ENCODE measurements at places on chromosomes 3 and 15.

DNA sequence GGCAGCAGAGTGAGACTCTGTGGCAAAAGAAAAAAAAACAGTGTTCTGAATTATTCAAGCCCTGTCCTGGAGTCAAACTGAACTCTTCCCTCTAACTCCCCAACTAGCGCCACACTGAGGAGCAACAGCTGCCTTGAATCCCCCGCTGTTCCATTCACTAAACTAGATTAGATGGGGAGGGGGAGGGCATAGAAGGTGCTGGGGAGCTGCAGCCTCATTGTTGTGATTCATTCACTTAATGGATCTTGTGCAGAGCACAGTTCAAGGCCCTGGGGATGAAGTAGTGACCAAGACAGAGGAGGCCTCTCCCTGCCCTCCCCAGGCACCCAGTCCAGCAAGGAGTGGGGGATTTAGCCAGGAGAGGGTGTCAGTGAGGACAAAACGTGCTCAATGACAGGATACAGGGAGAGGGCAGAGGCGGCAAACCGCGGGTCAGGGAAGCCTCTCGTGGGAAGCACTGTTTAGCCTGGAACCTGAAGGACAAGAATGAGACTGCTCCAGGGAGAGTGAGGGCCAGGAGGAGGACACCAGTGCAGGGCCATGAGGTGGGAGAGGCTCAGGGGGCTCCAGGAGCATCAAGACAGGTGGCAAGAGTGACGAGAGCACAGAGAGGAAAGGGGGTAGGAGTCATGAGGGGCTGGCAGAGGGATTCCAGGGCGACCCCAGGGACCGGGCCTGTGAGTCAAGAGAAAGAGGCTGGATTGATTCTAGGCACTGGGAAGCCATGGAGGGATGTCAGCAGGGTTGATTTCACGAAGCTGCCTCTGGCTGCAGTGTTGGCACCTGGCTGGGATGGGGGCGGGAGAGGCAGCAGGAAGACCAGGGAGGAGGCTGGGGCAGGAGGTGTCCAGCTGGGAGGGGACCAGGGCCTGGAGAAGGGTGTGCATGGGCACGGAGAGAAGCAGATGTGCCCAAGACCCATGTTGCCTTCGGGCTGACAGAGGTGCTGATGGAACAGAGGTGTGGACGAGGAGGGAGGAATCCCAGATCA lies 31.4 kb downstream of the ALS2CL start:
- DNase-seq, result no peak

DNA sequence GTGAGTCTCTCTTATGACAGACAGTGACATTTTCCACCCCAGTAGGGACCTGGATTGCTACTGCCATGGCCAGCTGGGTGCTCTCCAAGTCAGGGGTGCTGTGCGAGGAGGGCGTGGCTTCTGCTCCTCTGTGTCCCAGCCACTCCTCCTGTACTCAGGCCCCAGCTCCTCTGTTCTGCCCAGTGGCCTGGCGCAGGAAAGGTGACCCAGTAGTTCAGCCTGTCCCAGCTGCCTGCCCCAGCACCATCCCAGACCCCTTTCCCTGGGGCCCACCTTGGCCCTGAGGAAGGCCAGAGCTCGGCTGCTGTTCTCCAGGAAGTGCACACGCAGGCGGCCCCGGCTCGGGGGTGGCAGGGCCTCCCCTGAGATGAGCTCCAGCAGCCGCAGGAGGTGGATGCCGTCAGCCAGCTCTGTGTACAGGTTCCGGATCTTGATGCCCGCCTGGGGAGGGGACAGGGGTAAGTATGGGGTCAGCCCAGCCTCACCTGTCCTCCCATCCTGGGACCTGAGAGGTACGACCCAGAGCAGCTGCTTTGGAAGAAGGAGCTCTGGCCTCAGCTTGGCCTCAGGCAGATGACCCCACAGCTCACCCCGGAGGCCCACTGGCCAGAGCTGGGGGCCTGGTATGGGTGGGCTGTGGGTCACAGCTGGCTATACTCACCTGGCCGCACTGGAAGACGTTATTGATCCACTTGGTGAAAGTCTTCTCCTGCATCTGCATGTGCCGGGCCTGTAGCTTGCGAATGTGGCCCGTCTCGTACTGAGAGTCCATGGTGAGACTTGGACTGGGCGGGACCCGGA lies 1.0 kb downstream of the SPTBN5 start:
- DNase-seq, result no peak

DNA sequence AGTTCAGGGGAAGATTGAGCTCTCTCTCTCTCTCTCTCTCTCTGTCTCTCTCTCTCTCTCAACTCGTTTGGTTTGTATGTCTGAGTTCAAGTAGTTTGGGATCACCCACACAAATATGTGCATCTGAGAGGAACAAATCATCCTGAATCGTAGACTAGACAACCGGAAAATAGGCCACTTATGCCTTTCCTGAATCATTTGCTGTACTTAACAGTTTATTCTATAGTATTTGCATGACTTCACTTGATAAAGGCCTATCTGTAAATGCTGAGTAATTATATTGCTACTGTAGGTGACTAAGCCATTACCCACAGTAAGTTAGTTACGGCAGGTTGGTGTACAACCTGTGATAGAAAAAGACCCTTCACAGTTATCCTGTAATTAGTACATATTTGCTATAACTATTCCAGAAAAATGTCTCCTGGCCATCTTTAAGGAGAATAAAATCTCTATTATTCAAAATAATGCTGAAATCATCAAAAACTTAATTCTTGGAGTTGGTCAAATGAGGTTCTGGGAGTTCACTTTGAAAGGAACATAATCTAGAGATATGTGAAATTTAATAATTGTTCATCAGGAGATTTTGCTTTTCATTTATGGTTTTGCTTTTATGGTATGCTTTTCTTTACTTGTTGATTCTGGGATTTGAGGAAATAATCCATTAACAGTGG lies 31.1 kb downstream of the OXSM start:
- DNase-seq, result no peak

GRCh38 chr3:34020726-34021680 lies 222.6 kb downstream of the PDCD6IP start:
- no peak for DNase-seq

GRCh38 chr3:39407259-39407629 lies 724 bp downstream of the RPSA start:
- DNase-seq, result peak; percentile 23

GRCh38 chr3:63970631-63971475 lies 52.4 kb downstream of the PSMD6 start:
- peak; percentile 18 for DNase-seq

DNA sequence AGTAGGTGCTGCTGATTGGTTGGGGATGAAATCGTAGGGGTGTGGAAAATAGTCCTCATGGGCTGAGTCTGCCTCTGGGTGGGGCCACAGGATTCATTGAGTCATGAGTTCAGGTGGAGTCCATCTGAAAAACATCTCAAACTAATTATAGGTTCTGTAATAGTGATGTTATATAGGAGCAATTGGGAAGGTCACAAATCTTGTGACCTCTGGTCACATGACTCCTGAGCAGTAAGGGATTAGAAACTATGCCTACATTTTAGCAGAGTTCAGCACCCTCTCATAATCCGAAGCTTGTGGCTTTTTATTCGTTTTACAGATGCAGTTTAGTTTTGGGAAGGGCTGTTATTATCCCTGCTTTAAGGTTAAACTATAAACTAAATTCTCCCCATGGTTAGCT lies 22.9 kb upstream of the NEDD4 start:
- DNase-seq, result no peak

DNA sequence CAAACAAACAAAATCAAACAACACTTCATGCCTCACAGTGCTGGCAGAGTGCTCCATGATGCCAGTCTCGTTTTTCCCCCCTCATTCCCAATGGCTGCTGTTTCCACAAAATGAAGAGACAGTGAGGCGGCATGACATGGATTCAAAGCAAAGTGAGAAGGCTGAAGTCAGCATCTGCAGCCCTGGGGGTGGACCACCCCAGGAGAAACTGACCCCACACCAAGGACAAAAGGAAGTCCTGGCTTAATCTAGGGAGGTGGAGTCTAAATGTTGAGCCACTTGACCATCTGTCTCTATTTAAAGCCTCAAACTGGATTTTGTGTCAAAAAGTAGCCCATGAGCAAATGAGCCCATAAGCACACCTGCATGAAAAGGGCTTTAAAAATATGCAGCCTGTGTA lies 151.2 kb upstream of the RORA start:
- no peak for DNase-seq

Data from HepG2 (cell line).